ENCODE measurements at places on chromosomes 4 and X. TPM values are rescaled to one million over a fixed set of nuclear protein-coding genes. Genes with fewer than 3 reads are reported as not detected.

DNA sequence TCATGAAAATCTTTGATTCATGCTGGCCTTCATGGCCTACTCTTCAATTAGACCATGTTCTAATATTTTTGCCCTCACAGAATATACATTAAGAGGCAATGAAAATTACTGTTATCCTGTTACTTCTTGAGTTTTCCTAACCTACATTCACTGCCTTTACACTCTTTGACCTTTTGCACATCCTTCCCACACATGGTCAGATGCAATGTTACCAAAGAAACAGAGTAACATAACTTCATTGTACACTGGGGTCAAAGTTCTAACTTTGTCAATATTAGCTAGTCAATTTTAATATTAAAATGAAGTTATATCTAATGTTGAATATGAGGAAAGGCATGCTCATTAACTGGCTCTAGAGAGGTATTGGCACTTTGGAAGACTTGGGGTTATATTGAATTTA, 284.8 kb downstream of the TEX13C start:
- peaks cover 1% of the 10 kb centered on the region for H3K36me3 ChIP-seq
- H3K27ac ChIP-seq, result no peak overlapping the region
- H3K4me3 ChIP-seq, result no peak overlapping the region
- H3K27me3 ChIP-seq, result no peaks in the 10 kb centered on the region
- H3K4me1 ChIP-seq, result no peaks in the 10 kb centered on the region

GRCh38 chr4:126046081-126046614, 731.4 kb downstream of the FAT4 start:
- H3K27ac ChIP-seq, result no peak overlapping the region
- no peaks in the 10 kb centered on the region for H3K36me3 ChIP-seq
- H3K4me1 ChIP-seq, result no peaks in the 10 kb centered on the region

GRCh38 chrX:152821145-152821765, 9.3 kb downstream of the CETN2 start:
- peaks cover 4% of the 10 kb centered on the region for H3K36me3 ChIP-seq
- H3K4me1 ChIP-seq, result no peaks in the 10 kb centered on the region
- no peak overlapping the region for H3K27ac ChIP-seq

CLDN34 gene
- total RNA-seq, result 0.31 TPM

MAGEA8 gene
- not detected for total RNA-seq

SLBP gene
- 67.0 TPM for total RNA-seq

DNA sequence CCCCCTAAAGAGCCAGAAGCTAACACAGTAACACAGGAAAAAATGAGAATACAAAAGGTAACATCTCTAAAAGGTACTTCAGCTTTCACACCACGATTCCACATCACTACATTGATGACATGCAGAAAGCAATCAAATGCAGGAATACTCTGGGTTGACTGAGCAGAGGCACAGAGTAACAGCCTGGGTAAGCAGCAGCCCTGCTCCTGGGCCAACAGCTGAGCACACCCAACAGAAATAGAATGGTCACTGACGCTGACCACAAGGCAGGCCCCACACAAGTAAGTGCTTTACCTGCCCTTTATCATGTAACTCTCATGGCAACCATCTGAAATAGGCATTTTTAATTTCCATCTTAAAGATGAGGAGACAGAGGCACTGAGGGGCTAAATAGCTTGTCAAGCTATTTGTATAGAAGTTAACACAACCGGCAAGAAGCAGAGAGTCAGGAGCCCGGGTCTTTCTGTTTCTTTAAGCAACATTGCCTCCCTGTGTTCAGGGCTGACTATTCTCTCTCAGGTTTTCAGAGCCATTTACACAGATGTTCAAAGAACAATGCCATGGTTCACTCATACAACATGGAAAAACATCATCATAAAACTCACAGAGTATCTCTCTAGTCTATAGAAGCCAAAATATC, 168.9 kb downstream of the ZNF674 start:
- H3K27ac ChIP-seq, result no peak overlapping the region
- no peaks in the 10 kb centered on the region for H3K27me3 ChIP-seq
- H3K4me1 ChIP-seq, result no peaks in the 10 kb centered on the region
- peak; percentile 56 for DNase-seq

- H3K27me3 ChIP-seq, result no peaks in the 10 kb centered on the region
- H3K27ac ChIP-seq, result no peak overlapping the region
- H3K36me3 ChIP-seq, result peaks cover 19% of the 10 kb centered on the region
- H3K4me1 ChIP-seq, result peaks cover 3% of the 10 kb centered on the region
Observed at GRCh38 chr4:17138847-17139246, 240.4 kb upstream of the LDB2 start.

GRCh38 chr4:154872198-154872597, 91.1 kb downstream of the RBM46 start:
- DNase-seq, result no peak
- H3K4me3 ChIP-seq, result no peak overlapping the region
- no peak overlapping the region for H3K27ac ChIP-seq
- peaks cover 18% of the 10 kb centered on the region for H3K36me3 ChIP-seq

SRPX gene
- total RNA-seq, result 2.8 TPM

DNA sequence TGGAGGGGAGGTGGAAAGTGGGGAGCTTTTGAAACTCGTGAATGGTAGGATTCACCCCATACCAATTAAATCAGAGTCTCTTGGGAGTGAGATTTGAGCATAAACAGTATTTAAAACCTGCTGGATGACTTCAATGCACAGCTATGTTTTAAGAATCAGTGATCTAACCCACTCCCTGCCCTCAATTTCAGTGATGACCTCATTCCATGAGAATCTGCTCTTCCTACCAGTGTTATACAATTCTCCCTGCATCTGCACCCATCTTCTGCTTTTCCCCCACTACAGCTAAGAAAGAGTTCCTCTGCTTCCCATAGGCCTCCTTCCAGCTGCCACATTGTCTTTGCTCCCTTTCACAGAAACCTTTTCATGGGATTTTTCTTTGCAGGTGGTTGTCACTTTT, 18.3 kb upstream of the H2AZ1 start:
- no peaks in the 10 kb centered on the region for H3K27me3 ChIP-seq
- DNase-seq, result no peak
- no peak overlapping the region for H3K4me3 ChIP-seq
- no peaks in the 10 kb centered on the region for H3K4me1 ChIP-seq
- H3K36me3 ChIP-seq, result no peaks in the 10 kb centered on the region

- no peak for DNase-seq
- H3K4me3 ChIP-seq, result no peak overlapping the region
- H3K4me1 ChIP-seq, result no peaks in the 10 kb centered on the region
- H3K36me3 ChIP-seq, result no peaks in the 10 kb centered on the region
- H3K27ac ChIP-seq, result no peak overlapping the region
- no peaks in the 10 kb centered on the region for H3K27me3 ChIP-seq
Observed at GRCh38 chrX:15606136-15606535, 5.4 kb upstream of the ACE2 start.

DNA sequence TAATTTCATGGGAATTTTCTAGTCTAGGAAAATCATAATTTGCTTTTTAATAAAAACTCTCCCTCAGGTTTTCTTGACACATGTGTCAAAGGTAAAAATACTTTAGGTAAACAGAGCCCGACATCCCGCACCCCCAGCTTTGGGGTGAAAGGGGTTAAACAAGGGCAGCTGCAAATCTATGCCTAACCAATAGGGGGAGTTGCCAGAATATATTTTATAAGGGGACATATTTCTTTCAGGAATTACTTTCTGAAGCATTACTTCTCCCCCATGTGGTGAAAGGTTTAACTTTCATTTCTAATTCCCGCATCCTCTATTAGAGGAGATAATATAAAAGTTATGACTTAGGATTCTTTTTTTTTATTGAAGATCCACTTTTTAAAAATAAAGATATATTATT, 53.9 kb upstream of the HEPH start:
- H3K36me3 ChIP-seq, result no peaks in the 10 kb centered on the region
- no peaks in the 10 kb centered on the region for H3K4me1 ChIP-seq
- H3K27ac ChIP-seq, result no peak overlapping the region
- DNase-seq, result peak; percentile 20

- H3K27ac ChIP-seq, result no peak overlapping the region
- H3K4me1 ChIP-seq, result no peaks in the 10 kb centered on the region
- H3K27me3 ChIP-seq, result no peaks in the 10 kb centered on the region
- H3K4me3 ChIP-seq, result no peak overlapping the region
- no peak for DNase-seq
Observed at GRCh38 chr4:178665916-178666315, 1223.7 kb upstream of the AGA start.

DNA sequence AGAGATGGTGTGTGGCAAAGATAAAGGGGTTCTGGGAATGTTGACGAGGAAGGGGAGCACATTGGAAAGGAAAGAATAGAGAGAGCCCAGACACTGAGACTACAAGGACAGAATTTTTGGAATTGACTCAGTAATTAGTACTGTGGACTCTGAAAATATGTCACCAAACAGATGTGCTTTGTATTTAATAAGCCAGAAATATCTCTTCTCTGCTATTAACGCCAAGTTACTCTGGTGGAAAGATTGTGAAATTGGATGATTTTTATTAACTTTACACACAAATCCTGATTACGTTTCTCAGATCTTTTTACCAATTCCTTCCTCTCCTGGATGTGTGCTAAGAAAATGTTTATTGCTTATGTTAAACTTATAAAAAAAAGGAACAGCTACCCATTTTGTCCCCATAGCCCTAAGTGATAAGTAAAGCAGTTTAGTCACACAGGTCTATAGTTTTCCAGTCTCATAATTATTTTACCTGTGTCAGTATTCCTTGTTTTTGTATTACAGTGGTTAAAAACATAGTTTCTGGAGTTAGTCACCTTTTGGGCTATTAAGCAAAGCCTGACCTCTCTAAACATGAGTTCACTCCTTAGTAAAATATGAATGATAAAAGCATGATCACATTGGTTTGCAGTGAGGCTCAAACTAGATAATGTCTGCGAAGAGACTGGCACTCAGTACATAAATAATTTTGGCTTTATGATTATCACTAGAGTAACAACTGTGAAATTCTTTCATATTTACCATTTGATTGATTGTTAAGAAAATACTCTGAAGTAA, 1068.3 kb downstream of the STIM2 start:
- no peaks in the 10 kb centered on the region for H3K4me1 ChIP-seq
- no peak overlapping the region for H3K4me3 ChIP-seq
- H3K27me3 ChIP-seq, result no peaks in the 10 kb centered on the region

DNA sequence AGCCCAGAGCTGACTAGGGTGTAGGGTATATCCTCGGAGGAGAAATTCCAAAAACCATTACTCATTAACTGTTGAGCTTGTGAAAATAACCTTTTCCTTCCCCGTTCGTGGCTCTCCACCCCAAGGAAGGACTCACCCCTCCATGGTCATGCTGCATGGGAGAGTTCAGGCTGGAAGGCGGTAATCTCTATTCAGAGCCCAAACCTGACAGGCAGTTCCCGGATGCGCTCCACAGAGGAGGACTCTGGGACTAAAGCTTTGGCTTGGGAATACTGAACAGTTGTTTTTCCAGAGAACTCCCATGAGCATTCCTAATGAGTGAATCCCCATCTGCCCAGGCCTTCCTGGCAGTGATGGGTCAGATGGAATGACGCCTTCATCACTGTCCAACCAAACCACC, 125.4 kb downstream of the BCOR start:
- no peaks in the 10 kb centered on the region for H3K27me3 ChIP-seq
- peaks cover 14% of the 10 kb centered on the region for H3K36me3 ChIP-seq
- no peak for DNase-seq
- H3K4me3 ChIP-seq, result no peak overlapping the region

- H3K36me3 ChIP-seq, result no peaks in the 10 kb centered on the region
- no peak for DNase-seq
- H3K27me3 ChIP-seq, result no peaks in the 10 kb centered on the region
Observed at GRCh38 chrX:149757206-149758067, 16.4 kb upstream of the HSFX1 start.

OCRL gene
- 30.1 TPM for total RNA-seq

GRCh38 chr4:21802406-21802805, 146.2 kb downstream of the KCNIP4 start:
- no peak overlapping the region for H3K4me3 ChIP-seq
- no peak overlapping the region for H3K27ac ChIP-seq

DNA sequence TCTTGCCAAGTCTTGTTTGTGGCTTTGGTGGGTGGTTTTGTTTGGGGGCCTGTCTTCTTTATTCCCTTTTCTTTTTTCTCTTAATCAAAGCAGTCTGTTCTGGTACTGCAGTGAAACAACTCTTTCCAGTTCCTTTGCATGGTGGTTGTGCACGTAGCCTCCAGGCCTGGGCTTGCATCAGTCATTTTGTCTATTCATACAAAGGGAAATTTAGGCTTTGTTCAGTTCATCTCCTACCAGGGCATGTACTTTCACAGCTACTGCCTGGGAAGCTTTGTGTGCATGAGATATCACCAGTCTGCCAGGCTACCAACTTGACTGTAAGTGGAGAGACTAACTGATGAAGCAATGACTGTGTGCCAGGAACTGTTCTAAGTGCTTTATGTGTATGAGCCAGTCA, 8.5 kb downstream of the TRIM2 start:
- H3K4me1 ChIP-seq, result peaks cover 11% of the 10 kb centered on the region

DNA sequence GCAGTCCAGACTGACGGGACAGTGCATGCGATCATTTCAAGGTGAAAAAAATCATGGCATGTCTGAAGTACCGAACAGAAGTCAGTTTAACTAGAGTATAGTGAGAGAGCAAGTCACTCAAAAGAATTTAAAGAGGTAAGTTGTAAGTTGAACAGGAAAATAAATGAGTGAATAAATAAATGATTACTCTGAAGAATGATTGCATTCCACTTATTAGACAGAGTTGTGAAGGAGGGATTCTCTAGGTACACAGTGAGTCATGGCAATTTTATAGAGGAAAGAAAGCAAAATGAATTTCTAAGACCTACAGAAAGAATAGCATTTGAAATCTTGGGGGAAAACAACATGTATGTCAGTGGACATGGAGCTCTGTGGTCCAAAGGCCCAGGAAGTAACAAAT, 37.1 kb upstream of the SLC7A11 start:
- no peaks in the 10 kb centered on the region for H3K36me3 ChIP-seq
- no peak overlapping the region for H3K4me3 ChIP-seq
- no peaks in the 10 kb centered on the region for H3K4me1 ChIP-seq
- H3K27me3 ChIP-seq, result no peaks in the 10 kb centered on the region
- DNase-seq, result no peak
- H3K27ac ChIP-seq, result no peak overlapping the region

PABPC4L gene
- total RNA-seq, result 2.2 TPM

GPR50 gene
- total RNA-seq, result 12.2 TPM

- no peak overlapping the region for H3K27ac ChIP-seq
- peaks cover 5% of the 10 kb centered on the region for H3K36me3 ChIP-seq
- DNase-seq, result no peak
Observed at GRCh38 chr4:20338841-20339240, 87.1 kb downstream of the SLIT2 start.

- no peak overlapping the region for H3K27ac ChIP-seq
- no peaks in the 10 kb centered on the region for H3K27me3 ChIP-seq
- DNase-seq, result peak; percentile 17
- H3K4me1 ChIP-seq, result no peaks in the 10 kb centered on the region
Observed at GRCh38 chrX:103782640-103783039, 6.0 kb downstream of the PLP1 start.
